ENCODE measurements at places on chromosomes 11 and 22. TPM values are rescaled to one million over a fixed set of nuclear protein-coding genes. Genes with fewer than 3 reads are reported as not detected.

GRCh38 chr11:35632301-35632700 lies 14.0 kb downstream of the FJX1 start:
- DNase-seq: no peak

- DNase-seq: no peak
These were observed 197.2 kb upstream of the PITPNB start for GRCh38 chr22:28116219-28116673.

GRCh38 chr22:45008186-45008681 lies 1.6 kb downstream of the PHF21B start:
- DNase-seq: no peak

Gene REXO2
- 77.7 TPM for total RNA-seq

DNA sequence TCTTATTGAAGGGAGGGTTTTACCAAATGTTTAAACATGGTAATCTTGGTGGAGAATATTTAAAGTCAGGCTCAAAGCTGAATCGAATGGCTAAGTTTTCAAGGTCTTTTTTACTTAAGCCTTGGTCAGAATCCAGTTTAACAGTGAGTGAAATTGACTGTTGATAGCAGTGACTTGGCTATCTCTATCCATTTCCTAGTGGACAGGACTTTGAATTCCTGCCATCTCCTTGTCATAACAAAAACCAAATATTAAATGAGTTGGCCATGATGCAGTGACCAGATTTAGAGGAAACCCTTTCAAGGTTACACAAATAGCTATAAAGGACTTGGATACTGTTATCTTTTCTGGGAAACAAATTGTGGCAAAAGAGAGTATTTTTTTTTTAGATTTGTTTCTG lies 92.0 kb downstream of the JRKL start:
- no peak for DNase-seq

Data from CD8-positive, alpha-beta memory T cell (primary cell).